ENCODE measurements at places on chromosomes 5 and 9. TPM values are rescaled to one million over a fixed set of nuclear protein-coding genes. Genes with fewer than 3 reads are reported as not detected.
A peak's percentile ranks its signal among the peaks of the same experiment; 100 is the strongest.

DNA sequence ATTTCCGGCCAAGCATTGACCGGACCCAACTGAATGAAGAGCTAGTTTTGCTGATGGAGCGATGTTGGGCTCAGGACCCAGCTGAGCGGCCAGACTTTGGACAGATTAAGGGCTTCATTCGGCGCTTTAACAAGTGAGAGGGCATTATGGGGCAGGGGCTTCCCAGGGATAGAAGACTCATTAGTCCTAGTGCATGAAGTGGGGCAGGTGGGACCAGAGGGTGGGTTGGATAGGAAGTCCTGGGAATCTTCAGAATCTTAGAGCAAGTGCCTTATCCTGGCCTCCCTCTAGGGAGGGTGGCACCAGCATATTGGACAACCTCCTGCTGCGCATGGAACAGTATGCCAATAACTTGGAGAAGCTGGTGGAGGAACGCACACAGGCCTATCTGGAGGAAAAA lies 6.0 kb downstream of the SPAG8 start:
- DNase-seq = no peak

DNA sequence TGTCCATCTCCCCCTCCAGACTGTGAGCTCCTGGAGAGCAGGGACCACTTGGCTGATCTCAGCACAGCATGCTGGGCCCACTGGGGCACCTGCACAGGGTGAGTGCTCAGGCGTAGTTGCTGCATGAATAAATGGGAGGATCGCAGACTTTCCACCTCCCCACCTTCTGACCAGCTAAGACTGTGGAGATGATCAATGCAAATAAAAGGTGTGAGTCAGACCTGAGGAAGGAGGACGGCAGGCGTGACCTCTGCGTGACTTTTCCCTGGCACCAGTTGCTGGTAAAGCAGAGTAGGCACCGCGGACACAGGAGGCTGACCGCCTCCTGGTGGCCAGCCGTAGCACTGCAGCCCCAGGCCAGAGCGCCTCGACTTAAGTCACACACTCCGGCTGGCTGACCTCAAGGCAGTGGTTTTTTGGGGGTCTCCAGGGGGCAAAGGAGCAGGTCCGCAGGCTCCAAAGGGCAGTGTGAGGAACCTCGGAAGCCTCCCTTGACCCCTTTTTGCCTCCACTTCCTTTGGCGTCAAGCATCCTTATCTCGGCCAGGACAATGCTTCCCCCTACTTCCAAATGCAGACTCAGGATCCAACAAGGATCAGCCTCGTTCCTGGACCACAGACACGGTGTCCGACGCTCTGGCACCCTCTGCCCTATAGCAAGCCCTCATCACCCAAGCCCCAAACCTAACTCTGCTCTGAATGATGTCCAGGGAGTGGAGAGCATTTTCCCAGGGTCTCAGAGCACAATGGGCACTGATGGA lies 12.7 kb upstream of the TDRD7 start:
- DNase-seq = peak; percentile 65

The POC5 gene
- total RNA-seq = 13.1 TPM

The TMEM215 gene
- not detected for total RNA-seq

The MAP1B gene
- total RNA-seq = 183 TPM

The PTPDC1 gene
- total RNA-seq = 6.1 TPM

DNA sequence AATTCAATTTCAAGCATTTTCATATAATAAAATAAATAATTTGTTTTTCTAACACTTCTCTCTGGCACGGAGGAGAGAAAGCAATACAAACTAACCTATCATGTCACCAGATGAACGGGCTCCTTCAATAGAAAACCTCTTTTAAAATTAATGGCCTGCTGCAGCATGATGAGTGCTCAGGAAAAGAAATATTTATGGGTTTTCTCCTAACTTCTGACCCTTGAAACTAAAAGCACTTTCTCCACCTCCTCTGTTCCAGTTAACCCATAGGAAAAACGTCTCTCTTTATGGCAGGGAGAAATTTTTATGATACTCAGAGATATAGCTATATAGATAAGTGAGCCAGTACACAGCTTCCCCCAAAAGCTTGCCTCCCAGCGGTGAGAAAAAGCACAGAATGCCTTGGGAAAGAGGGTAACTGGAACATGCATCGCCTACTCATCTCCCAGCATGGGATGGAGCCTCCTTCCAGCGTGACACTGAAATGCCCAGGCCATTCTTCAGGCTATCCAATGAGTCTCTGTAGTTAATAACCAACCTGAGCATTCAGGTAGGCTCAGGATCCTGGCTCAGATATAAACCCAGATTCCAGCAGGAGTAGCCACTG lies 963.0 kb upstream of the DMAC1 start:
- DNase-seq = no peak

DNA sequence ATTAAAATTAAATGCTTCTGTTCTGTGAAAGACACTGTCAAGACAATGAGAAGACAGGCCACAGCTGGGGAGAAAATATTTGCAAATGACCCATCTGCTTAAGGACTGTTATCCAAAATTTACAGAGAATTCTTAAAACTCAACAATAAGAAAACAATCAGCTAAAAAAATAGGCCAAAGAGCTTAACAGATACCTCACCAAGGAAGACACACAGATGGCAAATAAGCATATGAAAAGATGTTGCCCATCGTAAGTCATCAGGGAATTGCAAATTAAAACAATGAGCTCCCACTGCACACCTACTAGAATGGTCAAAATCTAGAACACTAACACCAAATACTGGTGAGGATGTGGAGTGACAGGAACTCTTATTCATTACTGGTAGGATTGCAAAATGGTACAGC lies 10.3 kb downstream of the WNK2 start:
- no peak for DNase-seq

GRCh38 chr5:87413343-87413645 lies 564 bp upstream of the CCNH start:
- no peak for DNase-seq

DNA sequence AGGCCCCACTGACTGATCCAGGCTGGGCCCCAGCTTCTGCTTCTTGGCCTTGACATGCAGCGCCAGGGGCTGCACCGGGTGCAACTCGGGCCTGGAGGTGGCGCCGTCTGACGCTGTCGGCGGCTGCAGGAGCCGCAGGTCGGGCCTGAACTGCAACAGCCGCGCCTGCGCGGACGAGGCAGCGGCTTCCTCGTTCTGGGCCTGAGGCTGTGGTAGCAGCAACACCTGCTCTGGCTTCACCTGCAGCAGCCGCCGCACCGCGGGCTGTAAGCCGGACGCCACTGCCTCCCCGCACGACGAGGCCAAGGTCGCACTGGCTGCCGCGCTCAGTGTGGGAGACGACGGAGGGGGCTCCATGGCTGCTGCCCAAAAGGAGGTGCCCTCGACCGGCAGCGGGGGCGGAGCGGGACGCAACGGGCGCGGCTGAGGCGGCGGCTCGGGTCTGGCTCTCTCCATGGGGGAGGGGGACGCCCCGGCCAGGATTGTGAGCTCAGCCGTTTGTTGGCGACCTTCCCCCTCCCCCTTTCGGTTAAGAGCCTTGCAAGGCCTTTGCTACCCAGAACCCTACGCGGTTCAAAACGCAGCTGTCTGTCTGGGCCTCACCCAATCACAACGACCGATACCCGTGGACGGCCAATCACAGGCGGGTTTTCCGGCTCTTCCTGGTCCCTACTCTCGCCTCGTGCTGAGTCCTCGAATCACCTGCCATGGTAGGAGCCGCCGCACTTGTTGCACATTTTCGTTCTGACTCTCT lies 438 bp downstream of the SOX30 start:
- DNase-seq = no peak

DNA sequence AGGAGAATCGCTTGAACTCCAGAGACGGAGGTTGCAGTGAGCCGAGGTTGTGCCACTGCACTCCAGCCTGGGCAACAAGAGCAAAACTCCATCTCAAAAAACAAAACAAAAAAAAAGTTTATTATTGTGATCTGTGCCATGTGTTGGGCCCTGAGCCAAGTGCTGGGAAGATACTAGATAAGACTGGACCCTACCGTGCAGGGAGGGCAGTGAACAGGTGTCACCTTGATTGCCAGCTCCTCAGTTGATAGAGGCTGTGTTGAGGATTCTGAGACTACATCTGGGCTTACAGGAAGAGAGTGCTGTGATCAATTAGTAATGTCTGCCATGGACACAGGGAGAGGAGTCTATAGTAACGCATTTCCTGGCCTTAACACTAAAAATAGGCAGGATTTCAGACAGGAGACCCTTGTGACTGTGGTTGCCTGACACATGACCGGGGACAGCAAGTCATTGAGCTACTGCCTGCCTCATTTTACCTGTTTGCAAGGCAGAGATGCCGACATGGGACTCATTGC lies 201.5 kb downstream of the C9orf50 start:
- no peak for DNase-seq

The MSMP gene
- not detected for total RNA-seq

DNA sequence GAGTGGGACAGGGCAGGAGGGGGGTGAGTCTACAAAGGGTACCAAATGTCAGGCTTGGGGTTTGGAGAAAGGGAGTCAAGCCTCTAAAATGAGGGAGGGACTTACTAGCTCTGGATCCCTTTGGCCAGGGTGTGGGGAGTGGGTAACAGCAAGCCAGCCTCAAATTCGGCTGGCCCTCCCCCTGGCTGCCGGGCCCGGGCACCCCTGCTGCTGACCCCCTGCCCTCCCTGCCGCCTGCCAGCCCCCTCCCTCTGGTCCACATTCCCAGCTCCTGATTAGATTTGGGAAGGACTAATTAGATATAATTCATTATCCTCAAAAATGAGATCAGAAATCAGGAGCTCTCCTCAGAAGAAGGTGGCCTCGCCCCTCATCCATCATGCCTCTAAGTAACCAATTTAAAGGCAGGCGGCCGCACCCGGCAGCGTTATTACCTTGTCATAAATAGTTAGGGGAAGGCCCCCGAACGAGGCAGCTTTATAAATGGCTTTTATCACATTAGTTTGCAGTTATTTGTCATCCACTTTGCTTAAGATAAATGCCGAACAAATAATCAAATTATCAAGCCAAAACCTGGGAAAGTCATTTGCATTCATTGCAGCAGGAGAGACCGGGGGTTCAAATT lies 44.6 kb downstream of the LMX1B start:
- no peak for DNase-seq

The ISOC1 gene
- total RNA-seq = 10.8 TPM

GRCh38 chr5:41637424-41637823 lies 127.0 kb upstream of the PLCXD3 start:
- DNase-seq = no peak

- no peak for DNase-seq
Observed at GRCh38 chr5:180683220-180683922, 34.0 kb upstream of the FLT4 start.

GRCh38 chr5:170612256-170612678 lies 108.4 kb downstream of the KCNIP1 start:
- DNase-seq = no peak

- DNase-seq = no peak
Observed at GRCh38 chr9:29769019-29769418, 2195.7 kb upstream of the C9orf72 start.

GRCh38 chr5:134905246-134905996 lies 490 bp downstream of the PCBD2 start:
- peak; percentile 74 for DNase-seq

- no peak for DNase-seq
Observed at GRCh38 chr9:133635533-133636531, at the start of gene DBH. Gene DBH (plus strand): TSS chr9:133636363. CDS start chr9:133636372, 9 bp downstream.

DNA sequence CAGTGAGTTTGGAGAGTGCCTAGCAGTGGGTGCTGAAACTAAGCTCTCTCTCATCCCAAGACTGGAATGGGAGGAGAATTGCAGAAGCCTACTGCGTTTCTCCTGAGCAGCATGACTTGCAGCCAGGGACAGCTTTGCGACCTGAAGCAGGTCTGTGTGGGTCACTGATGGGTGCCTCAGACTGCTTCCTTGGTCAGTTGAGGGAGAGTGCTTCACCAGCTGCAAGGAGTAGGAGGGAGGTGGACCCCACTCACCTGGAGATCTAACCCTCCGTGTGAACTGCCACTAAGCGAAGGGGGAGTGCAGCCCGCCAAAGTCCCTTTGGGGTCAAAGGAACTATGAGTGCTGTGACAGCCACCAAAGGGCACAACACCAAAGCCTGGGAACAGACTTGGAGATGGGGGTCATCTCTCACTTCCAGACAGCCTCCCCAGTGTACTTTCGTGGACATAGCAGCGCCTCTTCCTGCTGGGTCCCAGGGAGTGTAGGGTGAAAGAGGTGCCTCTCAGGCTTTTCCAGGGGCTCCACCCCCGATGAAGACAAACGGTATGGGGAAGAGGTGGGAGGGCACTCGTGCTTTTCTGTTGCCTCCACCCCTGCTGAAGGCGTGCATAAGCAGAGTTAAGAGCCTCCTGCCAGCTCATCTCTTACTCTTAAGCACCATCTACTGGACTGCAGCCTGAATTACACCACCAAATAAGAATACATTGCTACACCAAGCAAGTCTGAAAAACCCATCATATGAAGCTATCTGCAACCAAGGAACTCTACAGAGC lies 34.3 kb upstream of the MACIR start:
- DNase-seq = peak; percentile 75

The FBP2 gene
- not detected for total RNA-seq

GRCh38 chr5:10448754-10449360 lies 7.2 kb downstream of the ROPN1L start:
- DNase-seq = no peak

GRCh38 chr5:67146981-67147380 lies 49.6 kb downstream of the CD180 start:
- no peak for DNase-seq

The CARD9 gene
- 0.36 TPM for total RNA-seq

The MARCHF3 gene
- total RNA-seq = 18.8 TPM

The PSAT1 gene
- total RNA-seq = 98.9 TPM

- no peak for DNase-seq
Observed at GRCh38 chr9:75019022-75019421, 9.1 kb downstream of the CARNMT1 start.

- peak; percentile 96 for DNase-seq
Observed at GRCh38 chr5:120446068-120446492, 18.0 kb upstream of the PRR16 start.

DNA sequence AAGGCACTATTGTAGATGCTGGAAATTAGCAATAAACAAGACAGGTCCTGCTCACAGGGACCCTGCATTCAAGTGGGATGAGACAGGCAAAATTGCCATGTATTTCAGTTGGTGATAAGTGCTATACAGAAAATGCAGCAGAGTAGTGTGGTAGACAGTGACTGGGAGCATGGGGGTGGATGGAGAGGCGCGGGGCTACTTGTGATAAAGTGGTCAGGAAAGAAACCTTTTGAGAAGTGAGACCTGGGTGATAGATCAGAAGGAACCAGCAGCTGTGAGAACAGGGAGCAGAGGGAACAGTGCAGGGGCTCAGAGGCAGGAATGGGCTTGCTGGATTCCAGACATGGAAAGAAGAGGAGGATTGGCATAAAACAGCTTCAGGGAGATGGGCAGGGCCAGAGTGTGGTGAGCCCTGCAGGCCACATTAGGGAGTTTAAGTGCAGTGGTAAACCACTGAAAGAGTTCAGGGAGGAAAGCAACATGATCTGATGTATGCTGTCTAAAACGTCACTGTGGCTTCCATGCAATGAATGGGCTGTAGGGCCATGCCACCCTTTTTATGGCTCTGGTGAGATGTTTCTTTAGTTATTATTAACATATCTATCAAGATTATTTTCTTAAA lies 7.3 kb downstream of the CRHBP start:
- DNase-seq = no peak

- no peak for DNase-seq
Observed at GRCh38 chr9:100074093-100074492, 24.7 kb downstream of the ERP44 start.

The CORO2A gene
- total RNA-seq = 2.2 TPM

The NEURL1B gene
- total RNA-seq = 1.8 TPM

- DNase-seq = peak; percentile 68
Observed at GRCh38 chr9:113953531-113953930, 77.4 kb downstream of the ZNF618 start.
